ENCODE measurements at places on chromosomes 7 and 10. TPM values are rescaled to one million over a fixed set of nuclear protein-coding genes. Genes with fewer than 3 reads are reported as not detected.

The GARIN1A gene
- 0.37 TPM for total RNA-seq

The RSPH10B gene
- not detected for total RNA-seq

The SEMA3A gene
- total RNA-seq, result 0.14 TPM

The H2BK1 gene
- total RNA-seq, result 0.83 TPM

- DNase-seq, result no peak
- H3K4me3 ChIP-seq, result no peak overlapping the region
- peaks cover 13% of the 10 kb centered on the region for H3K4me1 ChIP-seq
- peaks cover under 1% of the 10 kb centered on the region for H3K27me3 ChIP-seq
- no peaks in the 10 kb centered on the region for H3K36me3 ChIP-seq
Observed at GRCh38 chr10:69648461-69648860, 18.4 kb downstream of the FAM241B start.

GRCh38 chr10:52343439-52343838 lies 29.4 kb downstream of the DKK1 start:
- DNase-seq, result no peak
- no peak overlapping the region for H3K4me3 ChIP-seq
- H3K27ac ChIP-seq, result no peak overlapping the region
- no peaks in the 10 kb centered on the region for H3K36me3 ChIP-seq
